Activated effector memory CD4-positive, alpha-beta T cell treated with Interleukin-2 at 50 U/mL for 16 hours (primary cell): ENCODE measurements at places on chromosomes 3 and 15.

GRCh38 chr3:54871867-54872266 is 56.0 kb downstream of the LRTM1 start:
- DNase-seq: no peak

GRCh38 chr3:124119056-124119716 is 127.3 kb upstream of the ROPN1 start:
- DNase-seq: no peak

DNA sequence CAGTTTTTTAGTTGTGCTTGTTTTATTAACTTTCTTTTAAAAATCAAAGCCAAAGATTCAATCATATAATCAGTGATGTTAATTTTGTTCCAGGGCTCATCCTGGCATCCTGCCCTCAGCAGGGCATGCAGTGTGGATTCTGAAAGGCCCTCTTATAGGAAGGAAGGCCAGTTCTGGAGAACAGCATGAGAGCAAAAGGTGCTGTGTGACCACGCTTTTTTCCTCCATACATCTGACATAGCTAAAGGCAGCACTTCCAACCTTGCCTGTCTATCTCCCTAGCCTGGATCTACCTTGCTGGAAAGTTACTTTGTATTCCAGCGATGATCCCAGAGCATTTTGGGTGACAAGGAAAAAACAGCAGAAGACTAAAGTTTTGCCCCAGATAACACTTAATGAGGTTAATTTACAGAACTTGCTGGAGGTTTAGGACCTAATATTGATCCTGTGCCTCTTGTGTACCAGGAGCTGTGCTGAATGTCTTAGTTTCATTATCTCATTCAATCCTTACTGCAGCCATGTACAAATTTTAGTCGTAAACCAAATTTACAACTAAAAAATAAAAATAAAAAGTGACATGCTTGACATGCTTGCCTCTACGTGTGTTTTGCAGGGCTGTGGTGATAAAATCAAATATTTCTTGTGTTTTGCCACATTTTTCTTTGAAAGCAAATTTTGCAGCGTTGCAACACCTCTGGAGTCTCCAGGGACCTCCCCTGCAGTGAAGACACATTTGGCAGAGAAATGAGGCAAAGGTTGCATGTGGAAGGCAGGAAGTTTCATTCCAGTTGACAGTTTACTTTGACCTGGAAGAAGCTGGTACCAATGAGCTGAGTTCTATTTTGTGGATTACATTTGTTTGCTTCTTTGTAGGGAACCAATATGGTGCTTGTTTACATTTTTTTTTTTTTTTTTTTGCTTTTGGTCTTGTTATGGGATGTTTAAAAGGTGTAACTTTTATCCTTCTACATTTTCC is 13.2 kb downstream of the IL1RAP start:
- DNase-seq: no peak

DNA sequence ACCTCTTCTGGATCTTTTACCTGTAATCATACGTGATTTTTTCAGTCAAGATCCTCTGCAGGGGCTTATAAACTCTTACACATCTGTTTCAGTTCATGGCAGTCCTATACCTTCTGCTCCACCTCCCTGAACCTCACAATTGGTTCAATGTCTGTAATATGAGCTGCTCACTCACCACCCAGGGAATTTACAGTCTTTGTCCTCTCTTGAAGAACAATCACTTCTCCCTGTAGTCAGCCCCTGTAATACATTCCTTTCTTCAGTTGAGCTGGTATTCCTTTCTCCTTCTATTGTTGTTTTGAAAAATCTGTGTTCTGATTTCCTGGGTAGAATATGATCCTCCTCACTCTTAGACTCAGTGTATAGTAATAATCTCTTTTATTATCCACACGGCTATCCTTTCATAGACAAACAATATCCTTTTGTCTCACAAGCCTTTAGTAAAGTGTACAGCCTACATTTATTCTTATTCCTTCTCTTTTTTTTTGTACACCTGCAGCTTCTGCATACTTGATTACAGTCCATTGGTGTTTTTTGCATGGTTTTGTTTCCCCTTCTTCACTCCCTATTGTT is 101.8 kb downstream of the NECTIN3 start:
- DNase-seq: no peak

DNA sequence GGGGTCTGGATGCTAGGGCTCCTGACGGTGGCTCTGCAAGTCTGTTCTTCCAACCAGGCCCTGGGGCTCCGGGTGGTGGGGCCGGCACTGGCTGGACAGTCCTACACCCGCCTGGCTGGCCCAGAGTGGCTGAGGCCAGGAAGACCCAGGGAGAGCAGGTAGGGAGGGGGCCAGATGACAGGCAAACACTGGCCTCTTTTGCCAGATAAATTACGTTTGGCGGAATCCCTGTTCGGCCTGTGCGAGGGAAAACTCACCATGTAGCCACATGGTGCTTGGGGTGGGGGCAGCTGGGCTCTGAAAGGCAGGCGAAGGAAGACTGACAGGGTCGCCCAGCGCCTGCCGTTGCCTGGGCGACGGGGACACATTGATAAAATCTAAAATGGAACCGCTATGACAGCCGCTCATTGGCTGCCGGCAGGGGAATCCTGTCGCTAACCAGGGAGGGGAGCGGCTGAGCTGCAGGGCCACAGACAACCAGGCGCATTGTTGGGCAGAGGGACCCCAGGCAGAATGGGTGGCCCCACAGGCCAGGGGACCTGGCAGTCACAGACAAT is 30.4 kb downstream of the IQSEC1 start:
- DNase-seq: no peak

- DNase-seq: no peak
These were observed 39.0 kb downstream of the MED12L start for GRCh38 chr3:151124476-151124875.
